ENCODE measurements at places on chromosomes 7 and 10.

DNA sequence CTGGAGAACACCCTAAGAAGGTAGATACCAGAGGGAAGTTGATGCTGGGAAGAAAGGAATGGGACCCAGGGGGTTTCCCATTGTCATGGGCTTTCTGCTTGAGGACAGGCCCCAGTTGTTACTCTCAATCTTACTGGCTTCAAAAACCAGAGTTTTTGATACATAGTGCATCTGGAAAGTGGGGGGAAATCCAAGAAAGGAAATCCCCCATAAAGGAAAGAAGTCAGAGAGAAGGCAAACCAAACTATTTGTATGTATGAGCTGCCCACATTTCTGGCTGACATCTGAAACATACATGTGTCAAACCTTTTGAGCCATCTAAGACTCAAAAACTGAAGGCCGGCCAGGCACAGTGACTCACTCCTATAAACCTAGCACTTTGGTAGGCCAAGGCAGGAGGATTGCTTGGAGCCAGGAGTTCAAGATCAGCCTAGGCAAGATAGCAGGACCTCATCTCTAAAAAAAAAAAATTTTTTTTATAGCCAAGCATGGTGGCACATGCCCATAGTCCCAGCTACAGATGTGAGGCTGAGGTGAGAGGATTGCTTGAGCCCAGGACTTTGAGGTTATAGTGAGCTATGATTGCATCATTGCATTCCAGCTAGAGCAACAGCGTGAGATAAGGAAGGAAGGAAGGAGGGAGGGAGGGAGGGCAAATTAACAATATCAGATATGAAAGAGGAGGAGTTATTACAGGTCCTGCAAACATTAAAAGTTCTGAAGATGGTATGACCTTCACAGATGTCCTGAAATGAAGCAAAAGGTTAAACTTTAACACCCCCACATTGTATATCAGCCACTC lies 6.7 kb upstream of the COA1 start:
- no peak for DNase-seq

DNA sequence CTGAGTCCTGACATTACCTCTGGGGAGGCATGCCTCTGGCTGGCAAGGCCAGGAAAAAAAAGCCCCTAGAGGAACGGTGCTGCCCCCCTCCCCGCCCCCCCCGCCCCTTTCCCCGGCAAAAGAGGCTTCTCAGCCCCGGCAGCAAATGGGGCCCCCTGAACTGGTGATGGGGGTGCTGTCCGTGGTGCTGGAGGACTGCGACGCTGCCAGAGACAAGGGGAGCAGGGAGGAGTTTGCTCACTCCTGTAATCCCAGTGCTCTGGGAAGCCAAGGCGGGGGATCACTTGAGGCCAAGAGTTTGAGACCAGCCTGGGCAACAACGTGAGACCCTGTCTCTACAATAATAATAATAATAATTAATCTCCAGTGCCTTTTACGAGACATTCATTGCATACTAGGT lies 23.7 kb downstream of the SRRM3 start:
- no peak for DNase-seq

- no peak for DNase-seq
Measured at GRCh38 chr10:74058658-74059057, 60.7 kb downstream of the VCL start.

DNA sequence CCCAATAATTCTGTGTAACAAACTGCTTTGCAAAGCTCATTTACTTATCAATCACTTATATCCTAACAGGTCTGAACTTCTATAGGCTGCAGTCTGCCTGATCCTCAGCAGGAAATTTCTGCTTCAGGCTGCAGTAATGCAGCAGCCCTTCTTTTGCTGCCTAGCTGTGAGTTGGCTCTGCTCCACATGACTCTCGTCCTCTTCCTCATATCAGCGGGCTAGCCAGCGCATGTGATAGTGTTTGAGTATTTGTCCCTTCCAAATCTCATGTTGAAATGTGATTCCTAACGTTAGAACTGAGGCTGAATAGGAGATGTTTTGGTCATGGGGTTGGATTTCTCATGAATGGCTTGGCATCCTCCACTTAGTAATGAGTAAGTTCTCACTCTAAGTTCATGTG lies 387.8 kb downstream of the SEMA3D start:
- no peak for DNase-seq

DNA sequence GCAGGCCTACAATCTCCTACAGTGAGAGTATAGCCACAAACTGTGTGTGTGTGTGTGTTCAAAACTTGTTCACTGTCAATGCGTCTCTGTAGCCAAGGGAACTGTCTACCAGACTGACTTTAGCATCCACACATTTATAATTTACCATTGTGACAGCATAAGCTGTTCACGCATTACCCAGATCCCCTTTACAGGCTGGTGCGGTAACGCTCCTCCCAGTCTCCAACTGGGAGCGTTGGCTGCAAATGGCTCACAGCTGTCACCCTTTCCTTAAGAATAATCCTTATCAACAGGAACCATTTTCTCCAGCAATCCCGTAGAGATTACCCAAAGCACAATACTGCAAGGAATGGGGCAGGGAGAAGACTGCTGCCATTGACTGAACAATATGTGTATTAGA lies 199.5 kb downstream of the GPAM start:
- DNase-seq, result no peak

DNA sequence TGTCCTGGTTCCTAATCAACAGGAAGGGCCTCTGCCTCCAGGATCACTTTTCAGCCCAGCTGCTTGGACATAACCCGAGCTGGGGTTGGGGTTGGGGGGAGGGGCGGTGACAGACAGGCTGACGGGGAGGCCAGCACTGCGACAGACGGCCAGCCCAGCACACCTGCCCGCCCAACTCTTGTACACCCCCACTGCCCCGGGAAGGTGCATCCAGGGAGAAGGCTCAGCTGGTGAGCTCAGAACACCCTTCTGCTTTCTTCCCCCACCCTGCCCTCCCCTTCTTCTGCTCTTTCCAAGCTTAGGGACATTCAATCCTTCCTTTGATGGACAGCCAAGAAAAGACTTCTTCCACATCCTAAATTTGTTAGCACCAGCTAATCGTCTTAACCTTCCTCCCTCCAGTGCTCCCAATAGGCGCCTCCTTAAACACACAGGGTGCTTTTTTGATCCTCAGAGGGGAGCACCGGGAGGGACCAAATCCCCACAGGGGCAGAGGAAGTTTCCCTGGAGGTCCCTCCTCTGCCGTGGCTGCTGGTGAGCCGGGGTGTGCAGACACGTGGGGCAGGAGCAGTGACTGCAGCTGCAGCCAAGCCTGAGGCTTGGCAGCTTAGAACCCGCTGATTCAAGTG lies 44.7 kb downstream of the COL13A1 start:
- no peak for DNase-seq

- DNase-seq, result peak; percentile 67
Measured at GRCh38 chr7:149284850-149285585, 23.0 kb downstream of the ZNF783 start.

- DNase-seq, result no peak
Measured at GRCh38 chr7:88344956-88345832, 38.5 kb upstream of the STEAP4 start.

- no peak for DNase-seq
Measured at GRCh38 chr10:3877211-3878000, 92.4 kb upstream of the KLF6 start.

- no peak for DNase-seq
Measured at GRCh38 chr7:92520024-92520423, 8.3 kb downstream of the PEX1 start.

GRCh38 chr7:90413185-90413528 lies 9.9 kb downstream of the CLDN12 start:
- no peak for DNase-seq

- peak; percentile 90 for DNase-seq
Measured at GRCh38 chr10:29949411-29950011, 109.9 kb downstream of the JCAD start.

DNA sequence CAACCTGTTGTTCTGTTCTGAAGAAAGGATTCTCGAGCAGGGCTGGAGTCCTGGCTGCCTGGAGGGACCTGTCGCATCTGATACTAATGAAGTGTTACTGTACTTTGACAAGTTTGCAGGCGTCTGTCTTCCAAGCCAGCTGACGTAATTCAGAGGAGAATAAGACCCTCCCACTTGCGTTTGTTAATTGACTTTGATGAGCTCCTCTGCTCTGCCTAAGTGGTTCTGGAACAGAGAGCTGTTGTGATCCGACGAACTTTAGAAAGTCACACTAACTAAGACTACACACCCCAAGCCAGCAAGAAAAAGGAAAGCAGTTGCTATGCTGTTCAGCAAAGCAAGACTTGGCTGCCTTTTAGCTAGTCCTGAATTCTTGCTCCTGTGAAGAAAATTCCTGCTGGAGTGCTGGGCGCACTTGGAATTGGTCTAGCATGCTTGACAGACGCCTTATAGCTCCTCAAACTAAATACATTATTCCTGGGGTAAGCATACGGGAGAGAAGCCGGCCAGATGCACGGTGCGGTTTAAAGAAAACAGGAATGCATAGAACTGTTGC lies 200.3 kb downstream of the CACNB2 start:
- DNase-seq, result no peak

GRCh38 chr7:16071246-16071857 lies 350.0 kb downstream of the CRPPA start:
- peak; percentile 50 for DNase-seq

- DNase-seq, result no peak
Measured at GRCh38 chr10:29102233-29102632, 186.6 kb upstream of the LYZL1 start.

DNA sequence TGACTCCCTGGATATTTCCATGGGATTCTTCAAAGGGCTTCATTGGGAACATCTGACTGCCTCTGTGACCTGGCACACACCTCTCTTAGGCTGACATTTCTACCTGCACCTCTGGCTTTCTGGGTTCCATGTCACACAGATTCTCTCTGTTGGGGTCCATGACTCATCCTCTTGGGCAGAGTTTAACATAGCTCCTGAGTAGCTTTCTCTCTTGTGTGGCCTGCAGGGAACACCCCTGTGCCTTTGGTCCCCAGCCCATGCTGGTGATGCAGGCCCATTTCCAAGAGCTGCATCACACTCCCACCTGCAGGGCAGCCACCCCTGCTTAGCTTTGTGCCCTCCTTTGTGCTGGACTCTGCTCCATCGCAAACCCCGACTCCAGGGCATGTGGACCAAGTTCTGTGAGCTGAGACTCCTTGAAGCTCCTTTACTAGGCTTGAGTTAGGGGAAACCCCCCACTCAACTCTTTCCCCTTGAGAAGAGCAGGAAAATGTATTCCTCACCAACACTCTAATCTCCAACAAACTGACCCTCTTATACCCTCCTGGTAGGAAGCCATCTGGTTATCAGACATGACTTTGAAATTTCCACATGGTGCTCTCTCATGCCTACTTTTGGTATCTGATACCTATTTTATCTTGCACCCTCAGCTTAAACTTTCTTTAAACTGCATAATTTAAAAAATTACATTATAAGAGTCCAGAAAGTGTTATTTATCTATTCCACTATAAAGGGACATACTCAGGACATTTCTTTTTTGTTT lies 93.3 kb downstream of the ZNF777 start:
- no peak for DNase-seq

DNA sequence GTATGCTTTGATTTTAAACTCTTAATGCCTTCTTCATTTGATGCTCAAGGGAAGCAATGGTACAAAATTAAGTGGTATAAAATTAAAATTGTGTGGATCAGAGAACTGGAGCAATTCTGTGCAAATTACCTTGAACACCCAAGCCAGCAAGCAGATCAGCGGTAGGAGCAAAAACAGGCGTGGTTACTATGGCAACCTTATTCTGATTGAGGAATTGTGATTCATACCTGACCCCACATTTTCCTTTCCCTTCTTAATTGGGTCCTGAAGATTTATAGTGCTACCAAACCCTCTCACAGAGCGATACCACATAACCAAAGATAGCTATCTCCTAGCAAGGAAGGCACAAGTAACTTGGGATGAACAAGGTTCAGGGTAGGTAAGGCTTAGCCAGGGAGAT lies 72.5 kb upstream of the FZD1 start:
- DNase-seq, result no peak

DNA sequence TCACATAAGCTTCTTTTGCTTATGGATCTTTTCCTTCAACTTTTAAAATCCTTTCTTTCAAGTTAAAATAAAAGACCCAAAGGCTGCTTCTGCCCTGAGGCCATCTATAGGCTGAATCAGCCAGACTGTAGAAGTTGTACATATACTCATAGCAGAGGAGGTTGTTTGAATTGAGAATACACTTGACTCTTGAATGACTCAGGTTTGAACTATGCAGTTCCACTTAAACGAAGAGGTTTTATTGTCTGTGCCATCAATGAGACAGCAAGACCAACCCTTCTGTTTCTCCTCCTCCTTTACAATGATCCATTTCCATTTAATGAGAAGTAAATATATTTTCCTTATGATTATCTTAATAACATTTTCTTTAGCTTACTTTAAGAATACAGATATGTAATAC lies 5.8 kb downstream of the ZNF365 start:
- peak; percentile 21 for DNase-seq

GRCh38 chr7:76073335-76073990 lies 25.6 kb downstream of the MDH2 start:
- no peak for DNase-seq

GRCh38 chr10:126114884-126115555 lies 218.7 kb downstream of the FANK1 start:
- no peak for DNase-seq

GRCh38 chr7:55099066-55099820 lies 80.4 kb downstream of the EGFR start:
- DNase-seq, result no peak

DNA sequence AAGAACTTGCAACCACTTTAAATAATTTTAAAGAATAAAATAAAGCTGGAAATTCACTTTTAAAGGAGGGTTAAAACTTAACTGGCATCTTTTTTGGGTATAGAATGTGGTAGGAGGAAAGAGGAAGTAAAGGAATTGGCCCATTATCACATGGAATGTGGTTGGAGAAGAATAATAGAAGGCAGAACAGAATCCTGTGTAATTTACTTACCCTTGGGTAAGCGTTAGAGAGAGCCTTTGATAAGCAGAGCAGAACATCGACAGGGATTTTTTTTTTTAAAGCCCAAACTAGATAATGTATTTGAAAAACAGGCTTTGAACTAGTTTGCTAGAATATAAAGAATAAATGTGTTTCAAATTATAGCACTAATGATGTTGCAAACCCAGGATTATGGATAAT lies 199.8 kb upstream of the KIAA1217 start:
- no peak for DNase-seq

DNA sequence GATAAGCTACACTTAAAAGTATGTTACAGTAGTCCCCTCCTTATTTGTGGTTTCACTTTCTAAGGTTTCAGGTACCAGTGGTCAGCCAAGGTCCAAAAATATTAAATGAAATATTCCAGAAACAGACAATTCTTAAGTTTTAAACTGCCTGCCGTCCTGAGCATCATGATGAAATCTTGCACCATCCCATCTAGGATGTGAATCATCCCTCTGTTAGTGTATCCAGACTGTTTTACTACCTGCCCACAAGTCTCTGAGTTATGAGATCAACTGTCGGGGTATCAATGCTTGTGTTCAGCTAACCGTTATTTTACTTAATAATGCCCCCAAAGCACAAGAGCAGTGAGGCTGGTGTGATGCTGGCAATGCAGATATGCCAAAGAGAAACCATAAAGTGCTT lies 11.4 kb downstream of the KDM7A start:
- DNase-seq, result peak; percentile 72
